ENCODE measurements at places on chromosomes 5 and 9.
A peak's percentile ranks its signal among the peaks of the same experiment; 100 is the strongest.

DNA sequence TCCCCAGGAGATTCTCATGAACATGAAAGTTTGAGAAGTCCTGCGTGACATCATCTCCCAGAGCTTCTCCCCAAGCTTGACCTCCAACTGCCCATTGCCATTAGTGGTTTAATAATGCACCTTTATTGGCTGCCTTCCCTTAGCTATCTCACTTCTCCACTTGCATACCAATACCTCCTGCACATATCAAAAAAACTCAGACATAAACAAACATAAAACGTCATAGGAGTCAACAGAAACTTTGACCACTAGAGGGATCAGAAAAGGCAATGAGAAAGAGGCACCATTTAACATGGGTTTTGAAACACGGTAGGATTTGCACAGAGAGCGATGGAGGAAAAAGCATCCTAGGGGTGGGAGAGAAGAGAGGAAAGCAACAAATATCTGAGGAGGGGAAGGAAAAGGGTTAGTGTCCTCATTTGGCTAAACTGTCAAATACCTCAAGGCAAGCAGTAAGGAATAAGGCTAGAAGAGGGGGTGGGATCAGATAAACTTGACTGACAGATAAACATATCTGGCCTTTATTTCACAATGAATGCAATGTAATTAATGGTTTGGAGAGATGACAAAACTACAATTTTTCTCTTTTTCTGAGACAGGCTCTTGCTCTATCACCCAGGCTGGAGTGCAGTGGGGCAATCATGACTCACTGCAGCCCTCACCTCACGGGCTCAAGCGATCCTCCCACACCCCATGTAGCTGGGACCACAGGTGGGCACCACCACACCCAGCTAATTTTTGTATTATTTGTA, 27.0 kb downstream of the GNAQ start:
- no peak for DNase-seq

DNA sequence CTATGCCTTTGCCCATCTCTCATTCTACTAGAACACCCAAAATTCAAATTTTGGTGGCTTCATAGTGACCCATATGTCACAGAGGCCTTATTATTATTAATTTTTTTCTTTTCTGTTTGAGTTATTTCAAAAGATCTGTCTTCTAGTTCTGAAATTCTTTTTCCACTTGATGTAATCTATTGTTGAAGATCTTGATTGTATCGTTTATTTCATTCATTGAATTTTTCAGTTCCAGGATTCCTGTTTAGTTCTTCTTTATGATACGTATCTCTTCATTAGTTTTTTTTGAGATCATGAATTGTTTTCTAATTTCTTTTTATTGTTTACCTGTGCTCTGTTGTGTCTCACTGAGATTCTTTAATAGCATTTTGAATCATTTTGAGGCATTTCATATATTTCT, 24.6 kb upstream of the APBA1 start:
- no peak for DNase-seq

DNA sequence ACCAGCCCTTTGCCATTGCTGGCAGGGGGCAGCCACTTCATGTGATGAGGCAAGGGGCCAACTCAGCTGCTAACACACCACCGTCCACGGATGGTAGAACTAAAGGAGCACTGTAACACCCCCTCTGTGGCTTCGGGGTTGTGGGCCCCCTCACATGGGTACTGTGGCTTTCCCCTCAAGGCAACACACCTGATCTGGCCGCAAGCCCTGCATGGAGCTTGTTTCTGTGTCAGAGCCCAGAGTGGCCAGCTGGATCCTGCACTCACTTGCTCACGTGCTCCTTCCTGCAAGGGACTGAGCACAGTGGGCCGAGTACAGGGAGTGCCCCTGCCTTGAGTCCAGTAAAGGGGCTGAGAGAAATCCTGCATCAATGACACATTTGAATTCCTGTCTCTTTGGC, 507.4 kb upstream of the SMC2 start:
- DNase-seq = no peak

DNA sequence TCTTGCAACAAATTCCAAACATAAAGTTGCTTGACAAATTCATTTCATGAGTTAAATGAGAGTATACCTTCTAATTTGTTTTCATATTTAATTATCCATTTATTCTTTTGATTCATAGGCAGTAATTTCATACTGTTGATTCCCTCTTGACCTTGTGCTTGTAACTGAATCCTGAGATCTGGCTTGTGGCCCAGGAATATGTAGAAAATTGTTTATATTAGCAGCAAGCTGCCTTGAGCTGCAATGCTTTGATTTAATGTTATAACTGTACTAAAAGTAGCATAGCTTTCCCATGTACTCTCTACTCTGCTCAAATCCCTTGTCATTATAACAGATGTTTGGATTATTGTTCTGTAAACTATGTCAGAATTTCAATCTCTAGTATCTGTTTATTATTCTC, 780.7 kb downstream of the NR2F1-AS1 start:
- DNase-seq = no peak

DNA sequence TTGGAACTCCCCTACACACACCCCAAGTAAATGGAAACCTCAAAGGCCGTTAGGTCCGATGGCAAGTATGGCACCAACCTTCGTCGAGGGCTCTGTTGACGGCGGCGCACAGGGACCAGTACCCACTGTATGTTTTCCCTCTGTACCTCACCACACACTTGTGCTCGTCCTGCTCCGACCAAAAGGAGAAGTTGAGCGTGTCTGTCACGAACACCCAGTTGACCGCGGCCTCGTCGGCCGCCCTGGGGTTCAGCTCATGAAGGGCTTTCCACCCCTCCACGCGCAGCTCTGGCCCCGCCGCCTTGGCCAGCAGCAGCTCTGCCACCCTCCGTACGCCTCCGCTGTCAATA, 24.0 kb downstream of the HNRNPK start:
- DNase-seq = peak; percentile 42

GRCh38 chr5:123115020-123115419, 26.0 kb downstream of the PRDM6 start:
- no peak for DNase-seq

- no peak for DNase-seq
Observed at GRCh38 chr9:134487066-134487710, 154.4 kb upstream of the COL5A1 start.
